ENCODE measurements at places on chromosomes 16 and 17. TPM values are rescaled to one million over a fixed set of nuclear protein-coding genes. Genes with fewer than 3 reads are reported as not detected.

Gene CDH13
- 85.4 TPM for total RNA-seq

- no peak for DNase-seq
Observed at GRCh38 chr17:82490512-82491195, 28.9 kb upstream of the FOXK2 start.

DNA sequence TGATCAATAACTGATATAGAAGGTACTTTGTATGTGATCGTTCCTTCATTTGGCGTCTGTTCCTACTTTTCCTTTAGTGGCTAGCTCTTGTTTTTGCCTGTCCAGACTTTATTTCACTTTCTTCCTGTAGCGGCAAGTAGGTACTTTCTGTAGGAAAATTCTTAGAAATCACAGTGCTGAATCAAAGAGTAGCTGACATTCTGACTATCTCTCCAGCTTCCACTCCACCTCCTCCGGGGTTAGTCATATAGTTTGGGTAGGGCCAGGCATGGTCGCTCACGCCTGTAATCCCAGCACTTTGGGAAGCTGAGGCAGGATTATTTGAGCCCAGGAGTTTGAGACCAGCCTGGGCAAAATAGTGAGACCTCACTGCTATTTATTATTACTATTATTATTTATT lies 29.9 kb upstream of the PAFAH1B1 start:
- no peak for DNase-seq

DNA sequence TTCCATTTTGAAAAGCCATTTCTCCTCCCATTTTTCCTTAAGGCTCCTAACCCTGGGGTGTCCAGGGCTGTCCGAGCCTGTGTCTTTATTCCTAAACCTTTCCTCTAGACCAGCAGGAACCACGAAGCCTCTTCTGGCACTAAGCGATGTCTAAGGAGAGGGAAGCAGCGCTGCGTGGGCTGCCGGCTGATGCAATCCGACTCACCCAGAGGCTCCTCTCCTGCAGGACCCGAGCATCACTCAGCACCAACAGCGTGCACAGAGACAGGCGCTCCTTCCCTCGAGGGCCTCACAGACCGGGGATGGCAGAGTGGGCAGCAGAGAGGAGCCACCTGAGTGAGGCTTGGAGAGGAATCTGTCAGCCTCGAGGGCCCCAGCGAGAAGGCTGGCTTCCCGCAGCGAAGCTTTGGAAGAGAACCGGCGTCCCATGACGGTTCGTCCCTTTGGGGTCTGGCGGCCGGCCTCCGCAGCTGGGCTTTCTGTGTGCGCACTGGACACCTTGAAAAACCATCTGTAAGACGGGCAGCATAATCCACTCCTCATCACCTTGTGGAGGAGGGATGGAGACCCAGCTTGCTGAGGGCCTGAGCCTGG lies 174.3 kb downstream of the FOXL1 start:
- no peak for DNase-seq

DNA sequence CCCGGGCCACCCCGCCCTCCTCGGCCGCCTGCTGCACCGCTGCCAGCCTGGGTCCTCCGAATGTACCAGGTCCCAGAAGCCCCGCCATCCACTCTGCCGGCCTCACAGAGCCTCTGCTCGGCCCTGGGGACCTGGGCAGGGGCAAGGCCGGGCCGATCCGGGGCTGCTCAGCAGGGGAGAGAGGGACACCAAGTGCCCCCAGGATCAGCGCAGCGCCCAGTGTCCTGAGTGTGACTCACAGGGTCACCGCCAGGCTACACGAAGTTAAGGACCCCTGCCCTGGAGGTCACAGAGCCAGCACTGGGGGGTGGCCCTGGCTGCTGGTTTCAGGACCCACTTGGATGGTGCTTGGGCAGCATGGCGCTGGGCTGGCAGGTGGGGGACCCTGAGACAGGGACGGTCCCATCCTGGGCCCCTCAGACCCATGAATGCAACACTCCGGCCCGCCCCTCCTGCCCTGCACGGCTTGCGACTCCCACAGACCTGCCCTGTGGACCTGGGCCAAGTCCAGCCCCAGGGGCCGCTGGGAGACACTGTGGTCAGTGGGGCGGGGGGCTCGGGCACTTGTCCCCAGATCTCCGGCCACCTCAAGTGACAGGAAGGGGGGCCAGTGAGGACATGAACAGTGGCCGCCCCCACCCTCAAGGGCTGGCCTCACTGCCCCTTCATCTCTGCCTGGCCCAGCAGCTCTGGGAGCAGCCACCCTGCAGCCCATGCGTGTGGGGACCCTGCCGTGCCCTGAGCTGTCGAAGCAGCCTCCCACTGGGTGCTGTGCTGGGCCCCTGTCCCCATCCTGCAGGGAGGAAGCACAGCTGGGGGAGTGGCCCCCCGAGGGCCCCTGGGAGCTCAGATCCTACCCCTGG lies 23.2 kb upstream of the SSTR5 start:
- no peak for DNase-seq

- no peak for DNase-seq
Observed at GRCh38 chr16:10297341-10298006, 88.4 kb upstream of the ATF7IP2 start.

DNA sequence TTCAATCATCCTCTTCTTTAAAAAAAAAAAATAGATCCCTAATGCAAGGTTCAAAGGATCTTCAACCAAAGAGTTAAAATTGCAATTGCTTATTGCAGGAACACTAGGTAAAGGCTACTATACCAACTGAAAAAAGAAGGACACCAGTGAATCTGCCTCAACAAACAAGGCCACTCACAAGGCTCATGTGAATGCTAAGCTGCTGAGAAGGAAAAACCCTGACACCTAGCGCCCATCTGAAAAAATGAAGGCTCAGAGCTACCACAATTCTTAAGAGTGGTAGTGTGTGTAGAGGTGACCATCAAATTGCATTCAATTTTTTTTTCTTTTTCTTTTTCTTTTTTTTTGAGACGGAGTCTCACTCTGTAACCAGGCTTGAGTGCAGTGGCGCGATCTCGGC lies 201.6 kb upstream of the C17orf78 start:
- DNase-seq, result no peak

Gene NECAB2
- total RNA-seq, result 0.36 TPM

DNA sequence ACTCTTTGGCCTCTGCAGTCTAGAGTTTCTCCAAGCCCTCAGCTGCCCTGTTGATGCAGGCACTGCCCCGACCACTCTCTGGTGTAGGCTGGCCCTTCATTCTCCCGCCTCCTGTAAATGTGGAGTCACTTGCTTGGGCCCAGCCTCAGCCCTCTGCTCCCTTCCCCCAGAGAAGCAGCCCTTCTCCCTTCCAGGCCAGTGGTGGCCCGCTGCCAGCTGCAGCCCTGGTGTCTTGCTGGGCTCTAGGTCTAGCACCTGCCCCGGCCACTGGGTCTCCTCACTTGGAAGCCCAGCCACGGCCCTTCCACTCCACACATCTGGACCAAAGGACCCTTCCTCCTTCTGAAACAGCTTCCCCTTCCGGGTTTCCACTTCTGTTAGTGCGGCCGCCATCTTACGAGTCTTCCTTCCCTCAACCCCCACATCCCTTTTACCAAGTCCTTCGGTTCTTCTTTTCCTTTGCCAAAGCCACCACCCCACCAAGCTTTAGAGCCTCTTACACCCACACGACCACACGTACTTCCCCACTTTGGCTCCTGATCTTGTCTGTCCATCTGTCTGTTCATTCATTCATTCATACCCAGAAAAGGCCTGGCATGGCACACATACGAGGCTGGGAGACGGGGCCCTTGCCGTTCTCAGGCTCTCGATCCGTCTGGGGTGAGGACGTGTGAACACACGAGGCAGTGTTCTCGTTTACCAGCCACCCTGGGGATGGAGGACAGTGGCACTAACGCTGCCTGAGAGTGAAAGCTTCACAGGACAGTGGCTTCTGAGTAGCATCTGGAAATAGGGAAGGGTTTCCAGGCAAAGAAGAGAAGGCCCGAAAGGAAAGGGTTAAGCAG lies 68.0 kb downstream of the ABR start:
- DNase-seq, result no peak

DNA sequence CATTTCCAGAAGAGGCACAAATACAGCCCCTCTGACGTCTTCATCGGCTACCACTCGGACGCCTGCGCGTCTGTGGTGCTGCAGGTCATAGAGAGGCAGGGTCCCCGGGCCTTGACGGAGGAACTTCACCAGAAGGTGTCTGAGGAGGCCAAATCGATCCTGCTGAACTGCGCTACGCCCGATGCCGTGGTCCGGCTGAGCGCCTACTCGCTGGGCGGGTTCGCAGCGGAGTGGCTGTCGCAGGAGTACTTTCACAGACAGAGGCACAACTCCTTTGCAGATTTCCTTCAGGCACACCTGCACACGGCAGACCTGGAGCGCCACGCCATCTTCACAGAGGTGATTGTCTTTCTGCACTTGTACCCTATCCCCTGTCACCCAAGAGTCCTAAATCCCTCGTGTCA lies 67.0 kb upstream of the ENDOV start:
- DNase-seq, result no peak

All from epithelial cell of proximal tubule (primary cell).